ENCODE measurements at places on chromosomes 1 and 21.

DNA sequence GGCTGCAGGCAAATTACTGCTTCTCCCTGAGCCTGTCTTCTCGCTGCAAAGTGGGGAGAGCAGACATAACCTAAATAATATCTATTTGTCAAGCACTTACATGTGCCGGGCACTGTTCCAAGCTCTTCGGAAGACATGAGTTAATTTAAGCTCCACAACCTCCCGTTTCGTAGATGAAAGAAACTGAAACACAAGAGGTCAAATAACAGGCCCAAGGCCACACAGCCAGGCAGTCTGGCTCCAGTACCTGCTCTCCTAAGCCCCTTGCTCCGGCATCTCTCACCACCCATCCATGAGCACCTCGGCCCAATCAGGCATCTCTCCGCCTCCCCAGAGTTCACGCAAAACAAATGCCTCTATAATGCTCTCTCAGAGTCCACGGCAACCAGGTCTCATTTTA, 65.4 kb downstream of the TAS1R2 start:
- DNase-seq, result no peak

DNA sequence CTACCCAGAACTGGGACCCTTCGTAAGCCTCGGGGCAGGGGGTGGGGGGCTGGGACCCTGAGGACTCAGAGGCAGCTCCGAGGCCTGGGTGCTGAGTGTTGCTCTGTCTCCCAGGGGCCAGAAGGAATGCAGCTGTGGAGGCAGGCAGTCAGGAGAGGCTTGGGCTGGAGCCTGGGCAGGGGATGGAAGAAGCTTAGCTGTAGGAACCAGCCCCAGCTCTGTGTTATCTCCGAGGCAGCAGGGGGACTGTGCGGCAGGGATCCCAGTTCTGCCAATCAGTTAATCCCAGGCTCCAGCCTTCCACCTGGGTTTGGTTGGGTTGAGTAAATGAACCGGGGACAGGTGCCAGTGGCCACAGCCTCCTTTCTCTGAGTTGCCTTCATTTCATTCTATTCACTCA, 8.2 kb upstream of the GRIK3 start:
- no peak for DNase-seq

DNA sequence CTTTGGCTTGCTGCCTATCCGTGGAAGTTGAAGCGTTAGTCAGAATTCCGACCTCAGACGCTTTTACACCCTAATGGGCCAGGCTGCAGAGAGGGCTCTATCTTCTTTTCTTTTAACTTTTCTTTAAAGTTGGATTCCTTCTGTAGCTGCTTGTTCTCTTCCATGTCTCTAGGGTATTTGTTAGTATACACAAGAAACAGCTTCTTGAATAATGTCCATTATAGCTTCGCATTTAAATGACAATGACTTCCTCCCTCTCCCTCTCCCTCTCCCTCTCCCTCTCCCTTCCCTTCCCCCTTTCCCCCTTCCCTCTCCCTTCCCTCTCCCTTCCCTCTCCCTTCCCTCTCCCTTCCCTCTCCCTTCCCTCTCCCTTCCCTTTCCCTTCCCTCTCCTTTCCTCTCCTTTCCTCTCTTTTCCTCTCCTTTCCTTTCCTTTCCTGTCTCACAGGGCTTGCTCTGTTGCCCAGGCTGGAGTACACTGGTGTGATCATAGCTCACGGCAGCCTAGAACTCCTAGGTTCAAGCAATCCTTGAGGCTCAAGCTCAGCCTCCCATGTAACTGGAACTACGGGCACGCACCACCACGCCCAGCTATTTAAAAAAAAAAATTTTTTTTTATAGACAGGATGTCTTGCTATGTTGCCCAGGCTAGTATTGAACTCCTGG, 33.0 kb downstream of the RIPPLY3 start:
- no peak for DNase-seq

- DNase-seq, result no peak
Measured at GRCh38 chr1:208540724-208541123, 296.5 kb upstream of the PLXNA2 start.

GRCh38 chr1:39890273-39890672, 7.0 kb upstream of the TRIT1 start:
- DNase-seq, result no peak

DNA sequence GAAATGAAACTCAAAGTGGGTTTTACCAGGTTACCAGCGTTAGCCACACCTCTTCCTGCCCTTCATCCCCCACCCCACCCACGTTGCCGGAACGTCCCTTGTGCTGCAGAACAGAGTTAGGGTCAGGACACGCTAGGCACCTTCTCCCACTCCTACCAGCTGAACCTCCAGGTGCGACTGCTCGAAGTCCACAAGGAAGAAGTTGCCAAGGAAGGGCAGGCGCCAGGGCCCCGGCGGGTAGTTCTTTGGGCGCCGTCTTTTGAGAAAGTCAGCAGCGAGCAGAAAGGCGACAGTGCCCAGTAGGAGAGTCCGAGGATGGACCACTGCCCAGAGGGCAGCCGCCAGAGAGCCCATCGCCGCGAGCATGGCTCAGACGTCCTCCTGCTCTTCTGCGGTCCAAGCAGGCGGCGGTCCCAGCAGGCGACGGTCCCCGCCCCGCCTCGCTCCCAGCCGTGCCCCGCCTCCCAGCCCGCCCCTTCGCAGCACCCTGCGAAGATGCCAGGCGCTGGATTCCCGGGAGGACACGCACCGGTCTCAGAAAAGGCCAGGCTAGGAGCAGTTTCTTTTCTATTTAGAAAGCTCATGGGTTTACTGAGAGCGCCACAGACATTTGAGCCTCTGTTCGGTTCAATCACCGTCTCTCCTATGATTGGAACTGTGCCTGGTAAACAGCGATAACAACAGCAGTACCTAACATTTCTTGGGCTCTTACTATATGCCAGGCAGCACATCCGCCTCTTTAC, at the start of gene CYP2J2:
CYP2J2 (minus strand) TSS at position 393 of the 743 bp plus-strand sequence; CDS start at position 366, 27 bp downstream.
- DNase-seq, result no peak

DNA sequence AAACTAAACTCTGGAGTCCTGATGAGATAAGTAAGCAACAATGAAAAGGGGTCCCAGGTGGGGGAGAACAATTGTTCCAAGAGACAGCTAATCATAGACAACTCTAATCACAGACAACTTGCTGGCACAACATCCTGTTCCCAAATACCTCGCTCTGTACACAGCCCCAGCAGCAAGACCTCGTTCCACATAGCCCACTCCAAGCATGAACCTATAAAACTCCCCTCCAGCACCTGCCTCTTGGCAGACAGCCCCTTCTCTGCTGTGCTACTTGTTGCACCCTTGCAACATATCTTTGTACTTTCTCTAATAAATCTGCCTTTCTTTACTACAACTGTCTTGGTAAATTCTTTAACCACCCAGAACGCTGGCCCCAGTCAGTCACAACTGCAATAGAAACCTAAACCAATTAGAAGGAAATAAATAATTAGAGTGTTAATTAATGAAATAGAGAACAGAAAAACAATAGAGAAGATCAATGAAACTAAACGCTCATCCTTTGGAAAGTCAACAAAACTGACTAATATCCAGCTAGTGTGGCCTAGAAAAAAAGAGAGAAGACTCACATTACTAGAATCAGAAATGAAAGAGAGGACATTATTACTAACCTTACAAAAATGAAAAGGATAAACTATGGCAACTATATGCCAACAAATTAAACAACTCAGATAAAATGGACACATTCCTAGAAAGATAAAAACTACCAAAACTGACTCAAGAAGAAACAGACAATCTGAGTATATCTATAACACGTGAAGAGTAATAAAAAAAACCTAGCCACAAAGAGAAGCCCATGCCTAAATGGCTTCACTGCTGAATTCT, 36.1 kb downstream of the LRRC40 start:
- no peak for DNase-seq

GRCh38 chr1:52558941-52559340, 6.0 kb upstream of the TUT4 start:
- no peak for DNase-seq

All from astrocyte of the cerebellum (primary cell).